ENCODE measurements at places on chromosomes 6 and 20. TPM values are rescaled to one million over a fixed set of nuclear protein-coding genes. Genes with fewer than 3 reads are reported as not detected.
A peak's percentile ranks its signal among the peaks of the same experiment; 100 is the strongest.

The ANKEF1 gene
- total RNA-seq: 11.0 TPM

- no peaks in the 10 kb centered on the region for H3K36me3 ChIP-seq
- H3K4me3 ChIP-seq: no peak overlapping the region
- no peaks in the 10 kb centered on the region for H3K4me1 ChIP-seq
- no peak overlapping the region for H3K27ac ChIP-seq
- peaks cover 5% of the 10 kb centered on the region for H3K27me3 ChIP-seq
Measured at GRCh38 chr20:21618759-21619416, 86.6 kb upstream of the PAX1 start.

- H3K4me3 ChIP-seq: no peak overlapping the region
- peak overlapping the region; percentile 40 for H3K27ac ChIP-seq
- H3K36me3 ChIP-seq: no peaks in the 10 kb centered on the region
- no peak for DNase-seq
Measured at GRCh38 chr6:148708707-148709106, 38.1 kb upstream of the UST start.

GRCh38 chr6:72246926-72247325 lies 360.6 kb downstream of the RIMS1 start:
- H3K27ac ChIP-seq: no peak overlapping the region
- no peaks in the 10 kb centered on the region for H3K27me3 ChIP-seq
- H3K4me3 ChIP-seq: no peak overlapping the region
- H3K4me1 ChIP-seq: no peaks in the 10 kb centered on the region
- H3K36me3 ChIP-seq: no peaks in the 10 kb centered on the region
- no peak for DNase-seq

- no peak overlapping the region for H3K4me3 ChIP-seq
- H3K27ac ChIP-seq: no peak overlapping the region
- H3K27me3 ChIP-seq: no peaks in the 10 kb centered on the region
- no peaks in the 10 kb centered on the region for H3K36me3 ChIP-seq
- H3K4me1 ChIP-seq: no peaks in the 10 kb centered on the region
Measured at GRCh38 chr20:60107621-60108390, 149.6 kb downstream of the CDH26 start.

DNA sequence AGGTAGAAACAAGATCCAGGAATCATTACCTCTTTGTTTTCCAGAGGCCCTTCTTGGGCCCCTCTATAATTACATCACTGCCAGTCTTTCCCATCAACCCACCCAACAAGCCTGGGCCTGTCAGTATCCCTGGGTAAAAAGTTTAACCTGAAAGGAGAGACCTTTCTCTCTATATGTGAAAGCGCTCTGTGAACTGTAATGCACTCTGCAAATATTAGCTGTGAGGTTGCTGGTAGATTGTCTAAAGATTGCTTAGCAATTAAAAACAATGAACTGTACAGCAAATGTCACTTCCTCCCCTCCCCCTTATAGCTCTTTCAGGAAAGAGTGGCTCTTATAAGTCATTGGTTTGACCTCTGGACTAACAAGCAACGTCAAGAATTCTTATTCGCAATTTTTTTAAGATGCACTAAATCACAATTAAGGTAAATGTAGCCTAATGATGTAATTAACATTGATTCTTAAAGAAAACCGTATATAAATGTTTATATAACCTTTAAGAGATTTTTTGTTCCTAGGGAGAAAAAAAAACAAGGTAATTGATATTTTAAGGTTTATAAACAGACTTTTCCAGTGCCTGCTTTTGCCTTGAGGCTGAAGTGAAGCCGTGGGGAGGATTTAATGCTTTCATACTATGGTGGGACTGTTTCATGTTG lies 18.4 kb downstream of the ECT2L start:
- H3K4me3 ChIP-seq: no peak overlapping the region
- no peaks in the 10 kb centered on the region for H3K36me3 ChIP-seq
- H3K27ac ChIP-seq: no peak overlapping the region
- DNase-seq: no peak

- no peak for DNase-seq
- no peaks in the 10 kb centered on the region for H3K4me1 ChIP-seq
- H3K27ac ChIP-seq: no peak overlapping the region
- no peak overlapping the region for H3K4me3 ChIP-seq
- H3K27me3 ChIP-seq: no peaks in the 10 kb centered on the region
Measured at GRCh38 chr6:56356426-56356825, 109.0 kb upstream of the COL21A1 start.

DNA sequence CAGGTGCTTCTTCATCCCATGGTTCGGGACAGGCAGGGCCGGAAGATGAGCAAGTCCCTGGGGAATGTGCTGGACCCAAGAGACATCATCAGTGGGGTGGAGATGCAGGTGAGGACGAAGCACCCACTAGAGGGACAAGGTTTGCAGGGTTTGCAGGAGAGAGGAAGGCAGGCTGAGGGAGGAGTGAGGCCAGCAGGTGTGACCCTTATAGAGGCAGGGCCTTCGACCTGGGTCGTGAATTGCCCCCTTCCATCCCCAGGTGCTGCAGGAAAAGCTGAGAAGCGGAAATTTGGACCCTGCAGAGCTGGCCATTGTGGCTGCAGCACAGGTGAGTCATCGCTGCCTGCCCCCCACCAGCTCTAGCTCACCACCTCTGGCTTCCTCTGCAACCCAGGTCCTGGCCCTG lies 8.4 kb downstream of the VARS2 start:
- peaks cover 93% of the 10 kb centered on the region for H3K36me3 ChIP-seq
- H3K4me1 ChIP-seq: no peaks in the 10 kb centered on the region
- no peak for DNase-seq

DNA sequence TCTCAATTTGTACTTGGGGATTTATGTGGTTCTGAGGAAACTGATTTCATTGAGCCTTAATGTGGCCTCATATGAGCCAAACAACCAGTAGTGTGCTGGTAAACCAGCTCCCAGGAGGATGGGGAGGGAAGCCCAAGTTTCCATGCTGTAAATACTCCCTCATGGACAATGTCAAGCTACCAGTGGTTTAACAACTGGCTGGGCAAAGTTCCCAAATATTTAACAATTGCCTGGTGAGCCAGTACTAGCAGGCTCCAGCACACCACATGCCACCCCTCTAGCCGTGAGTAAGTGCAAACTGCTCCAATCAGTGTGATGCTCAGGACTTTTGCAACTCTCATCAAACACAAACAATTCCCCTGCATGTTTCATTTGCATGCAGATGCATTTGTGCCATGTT lies 19.2 kb upstream of the CDKN1A start:
- no peaks in the 10 kb centered on the region for H3K27me3 ChIP-seq
- no peaks in the 10 kb centered on the region for H3K36me3 ChIP-seq
- H3K4me3 ChIP-seq: no peak overlapping the region
- H3K4me1 ChIP-seq: peaks cover 42% of the 10 kb centered on the region

All from suprapubic skin (tissue), 4 donors.